Right renal pelvis (tissue), 4 donors: ENCODE measurements at places on chromosomes 7 and 10. TPM values are rescaled to one million over a fixed set of nuclear protein-coding genes. Genes with fewer than 3 reads are reported as not detected.

- DNase-seq: no peak
These were observed 236.6 kb upstream of the MKLN1 start for GRCh38 chr7:131090886-131091692.

DNA sequence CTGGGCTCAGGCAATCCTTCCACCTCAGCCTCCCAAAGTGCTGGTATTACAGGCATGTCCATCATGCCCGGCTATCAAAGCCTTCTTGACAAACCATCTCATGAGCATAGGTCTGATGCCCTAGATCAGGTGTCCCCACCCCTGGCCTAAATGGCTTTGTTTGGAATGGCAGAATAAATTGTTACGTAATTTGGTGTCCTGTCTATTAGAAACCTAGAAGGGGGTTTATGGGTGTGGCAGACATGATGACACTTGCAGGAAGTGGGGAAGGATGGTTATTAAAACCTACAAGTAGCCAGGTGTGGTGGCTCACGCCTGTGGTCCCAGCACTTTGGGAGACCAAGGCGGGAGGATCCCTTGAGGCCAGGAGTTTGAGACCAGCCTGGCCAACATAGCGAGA lies 38.6 kb upstream of the MKLN1 start:
- DNase-seq: no peak

GRCh38 chr7:102125127-102125596 lies 161.5 kb upstream of the SH2B2 start:
- no peak for DNase-seq

TRIM56 gene
- polyA plus RNA-seq: 19.0 TPM
